A549 treated with CpdA at 1 μM for 4 hours (cell line): ENCODE measurements at places on chromosomes 1 and 21. TPM values are rescaled to one million over a fixed set of nuclear protein-coding genes. Genes with fewer than 3 reads are reported as not detected.

Gene ESRRG
- total RNA-seq = not detected in 5 replicates

Gene POFUT2
- total RNA-seq = 20.2 to 24.8 TPM (median 21.4 TPM) in 5 replicates

Gene IGFN1
- total RNA-seq = 0.90 to 1.5 TPM (median 1.1 TPM) in 5 replicates

Gene B3GALT5
- total RNA-seq = 0.24 to 0.34 TPM (median 0.29 TPM) in 5 replicates

Gene OR2T11
- total RNA-seq = not detected in 5 replicates

Gene CRYBG2
- total RNA-seq = 1.6 to 2.3 TPM (median 1.7 TPM) in 5 replicates

Gene ANXA9
- 0.70 to 1.3 TPM (median 0.83 TPM) in 5 replicates for total RNA-seq

Gene LPAR3
- 0.12 to 0.33 TPM (median 0.21 TPM) in 5 replicates for total RNA-seq

Gene RASSF5
- total RNA-seq = 1.1 to 1.4 TPM (median 1.3 TPM) in 5 replicates

Gene MYCBP
- total RNA-seq = 17.0 to 25.3 TPM (median 22.1 TPM) in 5 replicates

Gene MEGF6
- 10.0 to 16.0 TPM (median 11.9 TPM) in 5 replicates for total RNA-seq

Gene CLCNKA
- 0.06 to 0.13 TPM (median 0.07 TPM) in 3 of 5 replicates, not detected in the others for total RNA-seq

Gene IRF6
- total RNA-seq = 0.08 to 0.11 TPM (median 0.08 TPM) in 5 replicates

Gene LRRC53
- total RNA-seq = not detected in 5 replicates

Gene CFHR5
- total RNA-seq = not detected in 5 replicates

Gene C1orf87
- total RNA-seq = not detected in 5 replicates

Gene LCE1B
- not detected in 5 replicates for total RNA-seq

Gene SMIM34
- total RNA-seq = not detected in 5 replicates

Gene RIMS3
- total RNA-seq = 0.48 to 0.99 TPM (median 0.88 TPM) in 5 replicates

Gene MROH7
- total RNA-seq = not detected in 5 replicates

Gene ATP5IF1
- total RNA-seq = 161 to 174 TPM (median 169 TPM) in 5 replicates

Gene LCA5L
- 0.97 to 2.6 TPM (median 1.3 TPM) in 5 replicates for total RNA-seq
